ENCODE measurements at places on chromosomes 2 and 18. TPM values are rescaled to one million over a fixed set of nuclear protein-coding genes. Genes with fewer than 3 reads are reported as not detected.

Gene HMSD
- 0.69 TPM for total RNA-seq

Gene TPO
- 0.23 TPM for total RNA-seq

Gene EN1
- total RNA-seq, result 1.4 TPM

Gene TRIM43
- not detected for total RNA-seq

Gene FMNL2
- total RNA-seq, result 80.5 TPM

Gene C2orf66
- total RNA-seq, result 0.69 TPM

Gene IL1R1
- 0.46 TPM for total RNA-seq

Gene TUBA4B
- total RNA-seq, result 1.2 TPM

Gene REV1
- total RNA-seq, result 76.6 TPM

Gene FBXO48
- 1.4 TPM for total RNA-seq

Gene PRKAG3
- not detected for total RNA-seq

Gene DSG2
- total RNA-seq, result 6.2 TPM

Gene AGXT
- not detected for total RNA-seq

Gene SLC4A1AP
- total RNA-seq, result 29.5 TPM

Gene ROCK1
- total RNA-seq, result 36.2 TPM

Gene KCNJ13
- 9.2 TPM for total RNA-seq

Gene EFEMP1
- total RNA-seq, result 16.6 TPM

Gene CD207
- total RNA-seq, result not detected

Gene TUBA3E
- not detected for total RNA-seq

Gene CDK15
- 0.92 TPM for total RNA-seq

Gene NEU4
- 0.92 TPM for total RNA-seq

Gene FASTKD2
- 53.7 TPM for total RNA-seq

Gene ACOXL
- 0.23 TPM for total RNA-seq

Gene SERPINB10
- total RNA-seq, result 0.46 TPM

Gene STAT4
- total RNA-seq, result 16.1 TPM

Gene ERFE
- total RNA-seq, result 1.2 TPM

Gene RAB17
- under 0.01 TPM for total RNA-seq

Gene ABCG5
- total RNA-seq, result 0.23 TPM

Gene NOSTRIN
- total RNA-seq, result 6.0 TPM

Gene ABCB11
- 1.2 TPM for total RNA-seq

Gene ZCCHC2
- total RNA-seq, result 15.5 TPM

Gene HAAO
- total RNA-seq, result 1.4 TPM

Gene RAB6C
- 2.5 TPM for total RNA-seq

Gene TMEM150A
- total RNA-seq, result 2.5 TPM

Gene TMEM200C
- 10.6 TPM for total RNA-seq

Gene UGT1A8
- not detected for total RNA-seq

All from diencephalon (tissue), 1 donor.